ENCODE measurements at places on chromosomes 5 and 9.

DNA sequence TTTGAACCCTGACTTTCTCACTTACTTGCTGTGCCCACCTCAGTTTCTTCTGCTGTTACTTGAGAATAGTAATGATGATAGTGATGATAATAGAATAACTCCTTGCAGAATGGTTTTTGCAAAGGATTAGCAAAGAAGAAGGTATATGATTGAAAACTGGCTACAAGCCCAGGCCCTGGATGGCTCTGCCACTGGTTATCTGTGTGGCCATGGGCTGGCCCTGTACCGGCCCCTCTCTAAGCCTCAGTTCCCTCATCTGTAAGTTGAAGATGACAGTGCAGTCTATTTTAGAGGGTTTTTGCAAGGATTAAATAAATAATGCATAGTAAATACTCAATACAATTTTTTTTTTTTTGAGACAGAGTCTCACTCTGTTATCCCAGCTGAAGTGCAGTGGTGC lies 6.2 kb downstream of the TTLL11 start:
- no peak for DNase-seq

GRCh38 chr5:123756816-123757215 lies 244.8 kb downstream of the CSNK1G3 start:
- DNase-seq: no peak

GRCh38 chr5:144122641-144123040 lies 47.8 kb downstream of the YIPF5 start:
- no peak for DNase-seq

DNA sequence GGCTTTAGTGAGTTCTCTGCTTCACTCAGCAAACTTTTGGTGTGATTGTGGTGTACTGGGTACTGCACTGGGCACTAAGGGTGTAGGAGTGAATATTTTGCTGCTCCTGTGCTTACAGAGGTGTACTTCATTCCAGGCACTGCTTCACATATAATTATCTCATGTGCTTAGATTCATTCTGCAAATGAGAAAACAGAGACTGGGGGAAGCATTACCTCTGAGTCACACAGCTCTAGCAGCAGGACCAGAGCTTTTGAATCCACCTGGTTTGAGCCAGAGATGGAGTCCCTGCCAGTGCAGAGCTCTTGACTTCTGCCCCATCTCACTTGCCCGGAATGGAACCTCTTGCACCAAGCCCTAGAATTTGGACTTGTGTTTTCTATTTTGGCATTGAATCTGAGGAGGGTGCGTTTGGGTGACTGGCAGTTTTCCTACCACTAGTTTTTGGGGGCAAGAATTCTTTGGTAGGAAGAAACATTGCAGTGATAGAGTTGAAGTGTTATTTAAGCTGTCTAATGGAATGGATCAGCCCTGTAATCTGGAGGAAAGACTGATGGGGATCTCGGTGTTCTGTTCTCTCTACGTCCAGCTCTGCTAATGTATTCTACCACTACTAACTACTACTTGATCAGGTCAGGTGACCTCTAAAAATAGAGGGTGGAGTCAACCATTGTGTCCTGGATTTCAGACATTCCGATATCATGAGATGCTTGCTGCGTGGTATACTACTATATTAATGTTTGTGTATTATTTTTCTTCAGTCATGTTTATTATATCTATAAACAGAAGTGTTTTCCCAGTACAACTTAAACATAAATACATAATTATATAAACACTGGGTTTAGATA lies 2.5 kb downstream of the ARHGAP26 start:
- no peak for DNase-seq

DNA sequence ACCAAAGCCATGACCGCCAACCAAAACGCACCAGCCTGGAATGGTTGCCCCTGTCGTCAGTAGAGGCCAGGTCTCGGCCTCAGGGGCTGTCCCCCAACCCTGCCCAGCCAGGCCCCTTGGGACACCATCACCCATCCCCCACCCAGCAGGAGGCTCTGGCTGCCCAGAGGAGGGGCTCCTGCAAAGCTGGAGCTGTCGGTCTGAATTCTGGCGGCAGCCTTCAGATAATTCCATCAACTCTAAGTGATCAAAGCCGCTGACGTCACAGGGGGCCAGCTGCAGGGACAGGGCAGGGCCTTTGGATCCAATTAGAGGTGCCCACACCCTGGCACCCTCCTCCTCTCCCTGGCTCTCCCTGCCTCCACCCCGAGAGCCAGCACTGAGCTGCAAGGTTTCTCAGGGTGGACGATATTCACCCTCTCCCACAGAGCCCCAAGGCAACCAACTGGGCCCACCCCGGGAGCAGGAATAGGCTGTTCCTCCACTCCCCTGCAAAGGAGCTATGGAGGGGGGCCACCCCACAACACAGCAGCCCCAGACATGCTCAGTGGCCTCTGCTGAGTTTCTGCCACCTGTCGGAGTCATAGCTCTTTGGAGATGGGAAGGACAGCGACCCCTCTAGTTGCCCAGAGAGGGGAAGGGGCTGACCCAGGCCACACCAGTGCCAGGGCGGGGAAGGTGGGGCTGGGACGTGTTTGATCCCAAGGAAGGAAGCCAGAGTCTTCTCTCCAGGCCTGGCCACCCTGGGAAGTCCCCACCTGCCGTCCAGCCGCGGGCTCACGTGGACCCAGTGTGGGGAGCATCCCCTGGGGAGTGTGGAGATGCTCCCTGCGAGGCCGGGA lies 78.4 kb downstream of the NTNG2 start:
- DNase-seq: peak; percentile 76

- no peak for DNase-seq
These were observed 7.9 kb upstream of the FAT2 start for GRCh38 chr5:151598984-151599383.

DNA sequence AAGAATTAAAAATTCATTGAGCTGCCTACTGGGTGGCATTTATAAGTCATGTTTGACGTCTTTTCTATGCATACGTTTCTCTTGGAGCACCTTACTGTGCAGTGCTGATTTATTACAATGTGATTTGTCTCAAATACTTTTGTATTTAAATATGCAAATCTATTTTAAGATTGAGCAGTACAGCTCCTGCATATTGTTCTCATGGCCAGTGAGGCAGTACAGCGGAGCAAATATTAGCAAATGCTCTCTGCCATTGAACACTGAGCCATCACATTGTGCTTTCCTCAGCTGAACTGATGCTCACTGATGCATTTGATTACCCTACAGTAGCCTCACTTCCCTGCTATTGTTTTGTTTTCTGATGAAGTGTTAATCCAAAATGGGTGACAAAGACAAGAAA lies 149.6 kb downstream of the HTR1A start:
- no peak for DNase-seq

DNA sequence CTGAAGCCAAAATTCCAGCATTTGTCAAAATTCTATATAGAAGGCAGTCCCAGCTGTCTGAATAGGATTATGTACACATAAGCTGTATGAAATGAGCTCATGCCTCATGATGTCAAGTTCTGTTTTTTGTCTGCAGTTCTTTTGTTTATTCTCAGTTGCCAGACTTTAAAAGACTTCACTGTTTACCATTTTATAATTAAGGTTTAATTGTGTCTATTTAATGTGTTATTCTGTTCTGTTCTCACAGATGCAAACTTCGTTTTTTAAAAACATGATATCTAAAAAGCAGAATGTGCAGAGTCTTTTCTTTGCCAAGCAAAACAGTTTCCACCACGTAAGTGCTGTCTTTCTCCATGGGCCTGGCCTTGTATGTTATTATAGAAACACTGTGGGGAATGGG lies 31.1 kb downstream of the ERAP1 start:
- no peak for DNase-seq

DNA sequence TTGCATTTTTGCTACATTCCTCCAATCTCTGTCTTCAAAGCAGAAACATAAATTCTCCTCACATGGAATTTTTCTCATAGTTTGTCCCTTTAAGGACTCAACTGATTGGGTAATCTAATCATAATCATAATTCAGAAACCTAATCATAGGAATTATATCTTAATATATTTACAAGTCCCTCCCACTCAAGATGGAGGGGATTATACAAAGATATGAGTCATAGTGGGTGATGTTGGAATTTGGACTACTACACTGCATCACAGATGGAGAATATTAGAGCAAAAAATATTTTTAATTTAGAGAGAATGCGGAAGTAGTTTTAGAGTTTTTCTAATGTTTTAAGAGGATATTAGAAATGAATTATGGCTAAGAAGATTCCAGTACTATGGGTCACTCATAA lies 1034.0 kb downstream of the DTWD2 start:
- DNase-seq: no peak

- no peak for DNase-seq
These were observed 761.4 kb upstream of the TYRP1 start for GRCh38 chr9:11931751-11932150.

DNA sequence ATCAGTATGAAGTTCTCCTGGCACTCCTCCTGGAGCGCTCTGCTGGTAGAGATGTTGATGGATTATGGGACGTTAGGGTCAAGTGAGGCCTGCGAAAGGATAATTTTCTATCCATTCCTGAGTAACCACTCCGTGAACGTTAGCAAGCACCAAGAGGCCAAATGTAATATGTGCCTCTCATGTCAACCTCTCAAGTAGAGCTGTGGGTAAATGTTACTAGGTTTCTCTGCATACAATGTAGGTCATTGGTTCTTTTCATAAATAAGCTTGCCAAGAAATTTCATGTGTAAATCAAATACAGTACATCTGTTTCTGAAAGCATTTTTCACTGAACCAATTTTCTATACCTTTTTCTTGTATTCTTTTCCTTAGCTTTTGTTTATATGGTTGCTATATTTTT lies 126.3 kb downstream of the KDM4C start:
- DNase-seq: no peak

DNA sequence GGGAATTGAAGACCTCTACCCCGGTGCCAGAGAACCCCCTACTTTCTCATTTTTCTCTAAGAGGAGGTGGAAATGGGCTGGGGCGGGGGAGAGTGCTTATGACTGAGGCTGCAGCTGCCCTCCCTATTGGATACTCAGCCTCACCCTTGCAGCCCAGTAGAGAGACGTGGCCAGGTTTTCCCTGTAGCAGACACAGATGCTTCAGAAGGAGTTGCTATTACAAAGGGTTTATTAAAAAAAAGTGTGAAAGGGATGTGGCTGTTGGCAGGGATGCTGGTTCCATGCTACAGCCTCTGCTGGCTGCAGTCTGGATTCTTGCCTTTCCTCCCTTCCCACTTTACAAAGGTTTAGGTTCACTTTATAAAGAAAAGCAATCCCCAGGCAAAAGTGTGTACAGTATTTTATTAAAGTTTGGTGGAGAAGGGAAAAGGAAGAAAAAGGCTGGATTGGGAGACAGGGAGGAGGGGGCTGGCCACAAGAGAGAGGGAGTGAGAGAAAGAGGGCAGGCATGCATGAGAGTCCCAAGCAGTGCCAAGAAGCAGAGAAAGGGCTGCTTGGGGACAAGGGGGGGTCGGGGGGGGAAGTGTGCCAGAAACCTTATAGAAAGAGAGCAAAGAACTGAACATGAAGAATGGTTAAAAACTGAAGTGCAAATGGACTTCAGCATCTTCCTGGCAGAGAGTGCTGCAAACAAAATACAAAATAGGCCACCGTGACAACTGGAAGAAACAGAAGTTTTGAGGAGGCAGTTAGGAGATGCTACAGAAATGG lies 29.5 kb upstream of the NFIB start:
- DNase-seq: no peak

DNA sequence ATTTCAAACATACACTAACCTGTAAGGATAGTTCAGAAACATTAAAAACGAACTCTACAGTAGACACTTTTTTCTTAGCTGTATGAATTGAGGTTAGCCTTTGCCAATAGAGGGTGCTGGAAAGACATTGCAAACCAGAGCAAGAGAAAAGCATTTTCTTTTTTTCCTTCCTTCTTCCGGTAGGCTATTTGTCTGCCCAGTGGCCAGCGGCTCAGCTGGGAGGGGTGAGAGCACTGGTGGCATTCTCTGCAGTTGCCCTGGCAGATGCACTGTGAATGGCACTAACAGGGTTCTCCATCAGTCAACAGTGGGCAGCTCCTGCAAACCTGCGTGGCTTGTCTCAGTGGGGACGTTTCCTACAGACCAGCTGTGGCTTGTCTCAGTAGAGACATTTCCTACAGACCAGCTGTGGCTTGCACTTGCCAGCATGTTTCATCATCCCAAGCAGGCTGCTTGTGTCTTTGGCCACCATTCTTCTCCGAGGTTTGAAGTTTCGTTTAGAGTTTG lies 984.5 kb upstream of the CDH18 start:
- DNase-seq: peak; percentile 1

GRCh38 chr5:66503203-66503789 lies 92.9 kb upstream of the MAST4 start:
- no peak for DNase-seq

GRCh38 chr5:68147659-68148058 lies 67.9 kb upstream of the PIK3R1 start:
- DNase-seq: no peak

DNA sequence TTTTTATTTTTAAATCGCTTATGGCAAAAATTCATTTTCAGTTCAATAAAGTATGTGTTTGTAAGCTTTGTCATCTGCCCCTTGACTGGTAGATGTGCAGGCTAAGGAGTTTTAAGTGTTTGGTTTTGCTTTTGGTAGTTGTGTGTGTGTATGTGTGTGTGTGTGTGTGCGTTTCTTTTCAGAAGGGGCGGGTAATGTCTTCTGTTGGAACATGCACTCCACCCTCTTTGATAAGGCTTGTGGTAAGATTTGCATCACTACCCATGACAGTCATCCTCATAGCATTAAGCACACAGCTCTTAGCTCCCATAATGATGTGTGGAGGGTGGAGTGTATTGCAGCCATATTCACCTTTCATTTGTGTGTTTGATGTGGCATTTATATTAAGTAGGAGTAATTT lies 92.1 kb upstream of the FSD1L start:
- DNase-seq: no peak

GRCh38 chr5:96247097-96247701 lies 185.8 kb downstream of the PCSK1 start:
- no peak for DNase-seq

- DNase-seq: no peak
These were observed 2.5 kb downstream of the KCNT1 start for GRCh38 chr9:135704483-135704882.

Measured in H7 (cell line).